HepG2 (cell line): ENCODE measurements at places on chromosomes 11 and 22. TPM values are rescaled to one million over a fixed set of nuclear protein-coding genes. Genes with fewer than 3 reads are reported as not detected.

Gene ATF4
- 442 and 486 TPM in 2 replicates for total RNA-seq

Gene MN1
- not detected in 2 replicates for total RNA-seq

Gene PAMR1
- total RNA-seq, result not detected in 2 replicates

Gene RAB3IL1
- 1.2 and 1.3 TPM in 2 replicates for total RNA-seq

Gene C11orf21
- total RNA-seq, result not detected in 2 replicates
